A673 (cell line): ENCODE measurements at places on chromosomes 13 and 19.
A peak's percentile ranks its signal among the peaks of the same experiment; 100 is the strongest.

GRCh38 chr19:8451377-8451776 lies 6.6 kb downstream of the HNRNPM start:
- no peak for DNase-seq

DNA sequence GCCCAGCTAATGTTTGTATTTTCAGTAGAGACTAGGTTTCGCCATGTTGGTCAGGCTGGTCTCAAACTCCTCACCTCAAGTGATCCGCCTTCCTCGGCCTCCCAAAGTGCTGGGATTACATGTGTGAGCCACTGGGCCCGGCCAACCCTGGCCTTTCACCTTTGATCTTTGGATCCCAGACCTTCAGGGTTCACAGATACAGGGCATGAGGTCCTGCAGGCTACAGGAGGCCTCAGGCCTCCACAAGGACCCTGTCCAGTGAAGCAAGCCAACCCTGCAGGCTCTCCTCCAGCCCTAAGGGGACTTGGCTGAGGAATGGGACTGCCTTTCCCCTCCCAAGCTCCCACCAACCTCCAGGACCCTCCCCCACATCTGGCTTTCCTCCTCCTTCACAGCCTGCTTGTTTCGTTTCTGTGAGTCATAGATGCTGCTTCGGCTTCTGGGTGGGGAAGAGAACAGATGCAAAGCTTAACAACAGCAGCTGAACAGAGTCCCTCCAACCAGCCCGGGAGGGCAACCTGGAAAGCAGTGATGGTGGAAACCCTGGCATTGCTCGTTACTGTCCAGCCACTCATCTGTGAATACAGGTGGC lies 11.8 kb downstream of the ARHGEF18 start:
- DNase-seq, result no peak

DNA sequence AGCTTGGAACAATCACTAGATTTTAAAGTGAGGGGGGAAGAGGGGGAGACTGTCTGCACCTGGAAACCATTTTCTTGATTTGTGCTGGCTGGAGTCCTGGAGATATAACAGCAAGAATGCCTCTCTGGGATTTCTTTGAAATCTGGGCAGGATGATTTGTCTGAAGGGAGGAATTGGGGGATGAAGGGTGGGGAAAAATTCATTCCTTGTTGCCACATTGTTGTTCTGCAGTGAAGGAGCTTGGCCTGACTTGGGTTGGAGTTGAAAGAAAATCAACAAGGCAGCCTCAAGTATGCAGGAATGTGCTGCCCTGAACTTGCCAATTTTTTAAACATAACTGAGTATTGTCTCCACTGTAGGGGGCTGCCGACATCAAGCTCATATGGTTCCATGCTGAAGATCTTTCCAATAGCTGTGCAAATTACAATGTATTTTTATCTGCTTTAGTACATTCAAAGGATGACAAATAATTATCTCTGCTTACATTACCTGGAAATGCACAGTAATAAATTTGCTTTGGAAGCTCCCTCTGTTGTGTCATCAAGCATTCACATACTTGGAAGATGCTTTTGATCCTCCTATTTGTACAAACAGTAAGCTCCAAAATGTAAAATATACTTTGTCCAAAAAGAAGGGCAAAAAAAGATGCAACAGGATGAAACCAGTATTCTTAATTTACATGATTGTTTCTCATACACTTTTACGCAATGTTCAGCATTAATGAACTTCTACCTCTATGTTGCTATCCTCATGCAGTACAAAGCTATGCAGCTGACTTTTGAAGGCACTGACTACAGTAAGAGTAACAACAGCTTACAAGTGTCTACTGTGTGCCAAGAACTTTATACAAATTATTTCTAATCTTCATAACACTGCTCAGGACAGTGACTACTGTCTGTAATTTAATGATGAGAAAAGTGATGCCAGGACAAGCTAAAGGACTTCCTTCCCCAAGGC lies 627.9 kb upstream of the KLF12 start:
- no peak for DNase-seq

- peak; percentile 78 for DNase-seq
Observed at GRCh38 chr13:45142440-45143345, 22.4 kb downstream of the GTF2F2 start.

DNA sequence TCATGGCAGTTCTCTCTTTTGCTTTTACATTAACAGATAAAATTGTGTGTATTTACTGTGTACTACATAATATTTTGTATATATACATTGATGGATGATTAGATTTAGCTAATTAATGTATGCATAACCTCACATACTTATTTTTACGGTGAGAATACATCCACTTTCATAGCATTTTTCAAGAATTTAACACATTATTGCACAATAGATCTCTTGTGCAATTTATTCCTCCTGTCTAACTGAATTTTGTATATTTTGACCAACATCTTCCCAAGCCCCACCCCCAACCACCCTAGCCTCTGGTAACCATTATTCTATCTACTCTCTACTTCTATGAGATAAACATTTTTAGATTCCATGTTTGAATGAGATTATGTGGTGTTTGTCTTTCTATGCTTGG lies 194.7 kb downstream of the RBM26 start:
- no peak for DNase-seq

DNA sequence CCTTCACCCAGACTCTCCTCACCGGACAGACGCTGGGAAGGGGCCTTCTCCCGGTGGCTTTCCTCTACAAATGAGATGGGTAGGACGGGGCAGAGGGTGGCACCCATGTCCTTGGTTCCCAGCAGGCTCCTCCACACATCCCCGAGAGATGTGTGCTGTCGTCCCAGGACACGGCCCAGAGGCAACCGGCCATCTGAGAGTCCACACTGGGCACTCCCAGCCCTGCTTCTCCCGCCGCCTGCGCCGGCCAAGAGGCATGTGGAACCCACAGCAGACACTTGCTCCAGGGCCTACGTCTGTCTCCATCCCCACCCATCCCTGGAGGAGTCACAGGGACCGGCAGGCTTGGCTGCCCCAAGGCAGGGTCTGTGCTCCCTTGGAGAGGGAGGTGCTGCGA lies 179.9 kb downstream of the KDM4B start:
- DNase-seq, result no peak

GRCh38 chr19:5445071-5445470 lies 10.1 kb upstream of the ZNRF4 start:
- peak; percentile 50 for DNase-seq

DNA sequence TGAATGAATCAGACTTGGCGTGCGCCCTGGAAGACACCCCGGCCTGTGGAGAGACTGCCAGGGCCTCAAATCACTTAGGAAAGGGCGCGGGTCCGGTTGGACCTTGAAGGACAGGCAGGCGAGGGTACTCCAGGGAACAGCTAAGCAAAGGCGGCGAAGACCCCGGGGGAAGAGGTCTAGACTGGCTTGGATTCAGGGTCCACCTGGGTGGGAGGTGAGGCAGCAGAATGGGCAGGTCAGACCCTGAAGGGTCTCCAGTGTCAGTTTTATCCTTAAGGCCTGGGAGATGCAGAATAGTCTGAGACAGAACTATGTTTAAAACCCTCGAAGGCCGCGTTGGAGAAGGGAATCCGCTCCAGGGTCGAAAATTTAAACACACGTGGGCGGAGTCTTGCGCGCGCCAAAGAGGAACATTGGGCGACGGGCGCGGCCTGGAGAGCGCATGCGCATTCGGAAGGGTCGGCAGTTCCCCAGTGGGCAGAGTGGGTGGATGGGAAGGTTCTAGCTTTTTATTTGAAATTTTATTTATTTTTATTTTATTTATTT lies 567 bp upstream of the SMG9 start:
- peak; percentile 85 for DNase-seq

DNA sequence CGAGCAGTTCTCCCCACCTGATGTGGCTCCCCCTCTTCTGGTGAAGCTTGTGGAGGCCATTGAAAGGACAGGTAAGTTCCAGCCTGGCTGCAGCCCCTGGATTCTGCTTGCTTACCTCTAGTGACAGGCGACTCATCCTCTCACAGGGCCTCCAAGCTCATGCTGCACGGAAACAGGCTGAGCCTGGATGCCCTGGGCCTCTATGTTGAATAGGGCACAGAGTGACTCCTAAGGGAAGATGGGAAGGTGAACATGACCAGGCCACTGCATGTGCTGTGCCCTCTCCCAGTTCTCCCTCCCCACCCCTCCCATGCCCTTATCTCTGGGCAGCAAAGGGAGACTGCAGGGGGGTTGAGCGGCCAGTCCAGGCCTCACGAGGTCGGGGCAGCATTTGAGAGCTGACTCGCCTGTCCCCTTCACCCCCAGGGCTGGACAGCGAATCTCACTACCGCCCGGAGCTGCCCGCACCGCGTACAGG lies 7.6 kb downstream of the PIK3R2 start:
- no peak for DNase-seq

DNA sequence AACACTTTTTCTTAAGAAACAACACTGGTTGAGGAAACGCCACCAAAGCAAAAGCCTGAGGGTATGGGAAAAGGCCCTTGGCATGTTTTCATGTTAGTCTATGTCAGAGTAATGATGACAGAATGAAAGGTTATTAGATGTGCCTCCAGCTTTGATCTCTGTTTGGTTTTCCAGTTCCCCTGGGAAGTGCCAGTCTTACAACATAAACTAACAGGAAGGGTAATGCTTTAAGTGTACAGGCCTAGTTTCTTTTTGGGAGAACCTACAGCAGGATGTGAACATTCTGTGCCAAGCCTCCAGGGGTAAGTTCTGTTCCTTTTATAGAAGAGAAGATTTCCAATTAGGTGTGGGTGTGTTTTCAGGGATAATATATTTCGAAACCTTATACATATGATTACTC lies 121.7 kb downstream of the FNDC3A start:
- peak; percentile 34 for DNase-seq
